ENCODE measurements at places on chromosomes 12 and 14.

DNA sequence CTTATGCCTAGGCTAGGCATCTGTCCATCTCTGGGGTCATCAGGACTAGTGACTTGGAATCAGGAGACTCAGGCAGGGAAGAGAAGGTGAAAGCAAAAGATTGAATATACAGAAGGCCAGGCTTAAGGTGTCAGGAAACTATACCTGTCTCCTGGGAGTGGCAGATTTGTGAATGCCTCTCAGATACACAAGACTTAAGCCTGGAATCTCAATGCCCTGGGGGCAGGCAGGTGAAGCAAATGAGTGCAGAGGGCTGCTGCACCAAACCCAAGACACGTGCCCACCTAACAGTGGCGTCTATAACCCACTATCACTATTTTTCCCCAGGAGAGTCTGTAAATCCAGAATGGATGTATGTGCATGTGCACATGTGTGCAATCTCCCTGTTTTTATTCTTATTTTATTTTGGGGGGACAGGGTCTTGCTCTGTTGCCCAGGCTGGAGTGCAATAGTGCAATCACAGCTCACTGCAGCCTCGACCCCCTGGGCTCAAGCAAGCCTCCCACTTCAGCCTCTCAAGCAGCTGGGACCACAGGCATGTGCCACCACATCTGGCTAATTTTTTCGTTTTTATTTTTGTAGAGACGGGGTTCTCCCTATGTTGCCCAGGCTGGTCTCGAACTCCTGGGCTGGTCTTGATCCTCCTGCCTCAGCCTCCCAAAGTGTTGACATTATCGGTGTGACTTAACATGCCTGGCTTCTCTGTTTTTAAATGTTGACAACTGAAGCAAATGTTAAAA is 31.9 kb upstream of the FOS start:
- no peak for DNase-seq

GRCh38 chr12:30457621-30458289 is 237.9 kb downstream of the IPO8 start:
- DNase-seq = peak; percentile 38

- no peak for DNase-seq
These were observed 42.8 kb upstream of the SCN8A start for GRCh38 chr12:51548241-51548640.

DNA sequence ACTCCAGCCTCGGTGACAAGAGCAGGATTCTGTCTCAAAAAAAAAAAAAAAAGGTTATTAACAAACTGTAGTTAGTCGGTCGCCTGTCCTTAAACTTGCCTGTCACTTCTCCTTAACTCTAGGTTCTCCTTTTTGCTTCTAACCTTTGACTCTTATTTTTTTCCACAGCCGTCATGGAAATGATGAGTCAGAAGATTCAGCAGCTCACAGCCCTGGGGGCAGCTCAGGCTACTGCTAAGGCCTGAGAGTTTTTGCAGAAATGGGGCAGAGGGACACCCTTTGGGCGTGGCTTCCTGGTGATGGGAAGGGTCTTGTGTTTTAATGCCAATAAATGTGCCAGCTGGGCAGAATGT is 418 bp upstream of the MYG1 start:
- peak; percentile 48 for DNase-seq

- DNase-seq = no peak
These were observed 828.8 kb downstream of the C12orf50 start for GRCh38 chr12:87200289-87200979.
